Smooth muscle cell of bladder (primary cell): ENCODE measurements at places on chromosomes 7 and 10. TPM values are rescaled to one million over a fixed set of nuclear protein-coding genes. Genes with fewer than 3 reads are reported as not detected.

Gene PNLIPRP3
- 0.09 TPM in 1 of 2 replicates, not detected in the other for total RNA-seq

Gene SRRM3
- 1.1 and 2.0 TPM in 2 replicates for total RNA-seq

Gene SPOCK2
- 0.37 and 0.43 TPM in 2 replicates for total RNA-seq

Gene ZNF775
- total RNA-seq, result 4.8 and 6.7 TPM in 2 replicates

Gene KCND2
- 4.0 and 7.9 TPM in 2 replicates for total RNA-seq

Gene EBF3
- total RNA-seq, result 3.7 TPM in 2 replicates

Gene UROS
- 71.5 and 71.7 TPM in 2 replicates for total RNA-seq

Gene ZNF804B
- not detected in 2 replicates for total RNA-seq

Gene COL13A1
- 11.7 and 20.3 TPM in 2 replicates for total RNA-seq

Gene INTS1
- 19.5 and 26.3 TPM in 2 replicates for total RNA-seq

Gene NPY
- not detected in 2 replicates for total RNA-seq

Gene GPER1
- 1.00 and 1.5 TPM in 2 replicates for total RNA-seq

Gene ZNF735
- total RNA-seq, result not detected in 2 replicates
